ENCODE measurements at places on chromosomes 2 and 18.

- DNase-seq, result no peak
These were observed 41.8 kb upstream of the SP9 start for GRCh38 chr2:174292908-174293307.

DNA sequence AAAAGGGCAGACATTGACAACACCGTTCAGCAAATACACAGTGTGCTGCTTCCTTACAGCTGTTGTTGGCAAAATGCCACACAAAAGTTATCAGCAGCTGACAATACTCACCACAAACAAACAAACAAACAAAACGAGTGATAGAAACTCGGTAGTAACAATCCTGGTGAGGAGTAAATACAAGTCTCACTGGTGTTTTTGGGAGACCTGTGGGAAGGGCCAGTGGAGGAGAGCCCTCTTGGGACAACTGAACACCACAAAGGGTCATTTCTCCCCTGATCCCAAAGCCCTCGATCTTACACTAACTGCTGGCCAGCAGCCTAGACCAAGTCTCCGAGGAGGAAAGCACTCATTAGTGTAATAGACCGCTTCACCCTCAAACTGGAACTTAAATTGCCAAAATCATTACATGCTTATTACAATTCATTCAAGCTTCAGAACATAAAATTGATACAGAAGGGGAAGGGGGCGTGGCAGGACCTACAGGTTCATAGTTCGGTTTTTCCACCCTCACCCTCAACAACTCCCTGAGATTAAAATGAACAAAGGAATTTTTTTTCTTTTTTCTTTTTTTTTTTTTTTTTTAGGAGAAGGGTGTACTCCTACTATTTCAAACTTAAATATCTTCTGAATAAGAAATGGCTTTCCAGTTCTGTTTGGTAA lies 5.0 kb downstream of the AP1S3 start:
- no peak for DNase-seq

- no peak for DNase-seq
These were observed 836.7 kb downstream of the CBLN2 start for GRCh38 chr18:71707400-71707799.

DNA sequence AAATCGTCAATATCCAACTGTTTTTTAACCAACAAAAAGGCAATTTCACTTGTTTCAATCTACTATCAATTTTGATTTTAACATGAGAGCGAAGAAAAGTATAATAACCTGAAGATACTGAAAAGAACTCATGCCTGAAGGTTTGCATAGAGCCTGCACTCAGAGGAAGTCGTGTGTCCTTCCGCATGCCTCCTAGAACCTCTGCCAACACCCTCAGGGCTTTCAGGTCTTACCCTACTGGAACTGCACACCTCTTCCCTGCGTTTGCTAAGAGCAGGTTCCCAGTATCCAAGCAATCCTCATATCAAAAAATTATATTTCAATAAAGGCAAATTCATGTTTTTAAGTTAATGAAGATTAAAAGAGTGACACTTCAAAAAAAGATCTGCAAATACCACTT lies 74.7 kb downstream of the PIAS2 start:
- no peak for DNase-seq

DNA sequence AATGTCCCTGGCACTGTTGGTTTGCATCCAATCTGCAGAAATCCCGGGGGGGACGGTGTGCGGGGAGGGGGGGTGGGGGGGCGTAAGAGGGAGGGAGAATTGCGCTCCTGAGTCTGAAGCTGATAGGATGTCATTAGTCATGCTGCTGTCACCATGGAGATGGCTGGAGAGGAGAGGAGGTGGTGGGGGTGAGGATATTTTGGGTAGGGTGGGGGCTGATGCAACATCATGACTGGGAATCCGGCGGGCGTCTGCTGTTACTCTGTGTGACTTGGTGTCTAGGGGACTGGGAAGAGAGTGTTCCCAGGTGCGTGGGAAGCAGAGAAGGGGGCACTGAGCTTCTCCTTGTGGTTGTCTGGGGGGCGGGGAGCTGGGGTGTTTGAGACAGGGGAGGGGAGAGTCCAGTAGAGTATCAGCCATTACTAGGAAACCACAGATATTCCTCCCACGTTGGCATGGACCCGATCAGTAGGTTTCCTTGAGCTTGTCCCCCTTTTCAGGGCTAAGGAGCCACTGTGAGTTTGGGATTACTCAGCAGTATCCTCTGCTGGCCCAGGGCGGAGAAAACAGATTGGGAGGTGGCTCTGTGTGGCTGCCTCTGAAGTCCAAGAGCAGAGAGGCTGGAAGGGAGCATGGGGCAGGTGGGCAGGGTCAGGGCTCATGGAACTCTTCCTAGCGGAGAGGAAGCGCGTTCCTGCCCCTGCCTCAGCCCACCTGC lies 18.9 kb downstream of the TET3 start:
- no peak for DNase-seq

GRCh38 chr2:152167065-152167464 lies 8.5 kb downstream of the STAM2 start:
- DNase-seq, result no peak

GRCh38 chr2:71512386-71512785 lies 59.0 kb downstream of the DYSF start:
- DNase-seq, result no peak

- DNase-seq, result no peak
These were observed 67.8 kb downstream of the SLC4A3 start for GRCh38 chr2:219695145-219695709.

GRCh38 chr2:51918113-51918512 lies 886.2 kb upstream of the NRXN1 start:
- DNase-seq, result no peak

DNA sequence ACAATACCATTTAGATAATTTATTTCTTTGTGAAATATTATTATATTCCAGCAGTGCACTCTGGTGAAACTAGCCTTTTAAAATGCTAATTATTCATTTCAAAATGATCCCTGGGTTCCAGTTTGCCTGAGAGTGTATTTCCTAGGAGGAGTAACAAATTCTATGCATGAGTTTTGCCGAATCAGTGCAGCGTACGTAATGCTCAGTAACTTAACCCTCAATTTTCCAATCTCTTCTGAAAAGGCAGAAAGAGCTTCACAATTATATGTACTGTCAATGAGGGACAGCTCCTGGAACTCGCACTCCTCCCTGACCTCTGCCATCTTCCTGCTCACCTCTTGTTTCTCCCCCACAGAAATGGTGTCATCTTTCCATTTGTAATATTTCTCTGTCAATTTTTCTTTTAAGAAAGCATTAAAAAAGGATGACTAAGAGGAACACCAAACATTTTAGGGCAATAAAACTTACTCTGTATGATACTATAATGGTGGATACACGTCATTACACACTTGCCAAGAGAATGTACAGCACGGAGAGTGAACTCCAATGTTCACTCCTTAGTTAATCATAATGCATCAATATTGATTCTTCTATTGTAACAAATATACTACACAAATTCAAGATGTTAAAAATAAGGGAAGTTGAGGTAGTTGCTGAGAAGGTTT lies 25.7 kb upstream of the XIRP2 start:
- no peak for DNase-seq

- DNase-seq, result no peak
These were observed 1.3 kb downstream of the TWIST2 start for GRCh38 chr2:238848976-238849853.

DNA sequence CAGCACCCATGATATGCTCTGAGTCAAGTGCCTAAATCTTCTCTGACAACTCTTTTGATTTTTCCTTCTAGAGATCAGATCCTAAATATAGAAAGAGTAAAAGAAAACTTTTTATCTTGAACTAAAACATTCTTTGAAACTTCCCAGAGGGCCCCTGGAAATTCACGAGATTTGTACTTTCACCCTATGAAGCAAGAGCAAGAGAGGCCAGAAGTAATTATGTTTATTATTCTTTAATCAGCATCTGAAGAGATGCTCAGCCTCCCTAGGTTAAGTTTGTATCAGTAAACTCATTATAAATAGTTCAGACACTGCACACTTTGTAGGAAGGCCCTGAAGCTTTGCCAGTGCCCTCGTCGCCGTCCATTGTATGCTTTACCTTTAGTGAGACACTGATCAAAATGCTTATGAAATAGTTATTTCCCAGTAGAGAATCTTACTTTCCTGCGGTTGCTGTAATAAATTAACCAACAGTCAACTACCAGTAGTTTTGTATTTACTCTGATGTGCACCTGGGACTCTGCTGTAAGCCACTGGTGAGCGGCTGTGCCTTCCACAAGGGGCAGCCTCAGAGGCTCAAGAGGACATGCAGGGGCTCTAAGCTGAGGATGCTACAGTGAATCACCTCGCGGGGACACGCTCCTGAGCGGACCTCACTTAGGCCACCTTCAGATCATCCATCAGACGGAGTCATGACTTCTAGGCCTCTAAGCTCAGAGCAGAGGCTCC lies 71.9 kb downstream of the BIN1 start:
- no peak for DNase-seq

- DNase-seq, result no peak
These were observed 800 bp downstream of the VIL1 start for GRCh38 chr2:218419630-218420216.

GRCh38 chr2:190180313-190181122 lies 118.0 kb upstream of the MSTN start:
- DNase-seq, result peak; percentile 15

GRCh38 chr2:237498341-237498740 lies 11.3 kb downstream of the MLPH start:
- DNase-seq, result no peak

DNA sequence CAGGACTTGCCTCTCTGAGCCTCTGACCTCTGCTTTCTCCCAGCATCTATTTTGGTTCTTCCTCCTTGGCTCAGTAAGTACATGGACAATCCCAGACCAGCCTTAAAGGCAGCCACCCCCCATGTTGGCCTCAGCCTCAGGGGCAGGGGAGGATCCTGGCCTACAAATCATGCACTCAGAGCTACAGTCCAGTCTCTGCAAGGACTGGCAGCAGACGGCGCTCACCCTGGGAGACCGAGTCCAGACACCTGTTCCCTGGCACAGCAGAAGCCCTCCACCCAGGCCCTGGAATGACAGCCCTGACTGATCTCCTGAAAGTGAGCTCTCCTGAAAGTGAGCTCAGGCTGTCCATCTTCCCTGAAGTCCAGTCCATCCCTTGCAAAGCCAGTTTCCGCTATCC lies 25.7 kb upstream of the PTPN4 start:
- no peak for DNase-seq

DNA sequence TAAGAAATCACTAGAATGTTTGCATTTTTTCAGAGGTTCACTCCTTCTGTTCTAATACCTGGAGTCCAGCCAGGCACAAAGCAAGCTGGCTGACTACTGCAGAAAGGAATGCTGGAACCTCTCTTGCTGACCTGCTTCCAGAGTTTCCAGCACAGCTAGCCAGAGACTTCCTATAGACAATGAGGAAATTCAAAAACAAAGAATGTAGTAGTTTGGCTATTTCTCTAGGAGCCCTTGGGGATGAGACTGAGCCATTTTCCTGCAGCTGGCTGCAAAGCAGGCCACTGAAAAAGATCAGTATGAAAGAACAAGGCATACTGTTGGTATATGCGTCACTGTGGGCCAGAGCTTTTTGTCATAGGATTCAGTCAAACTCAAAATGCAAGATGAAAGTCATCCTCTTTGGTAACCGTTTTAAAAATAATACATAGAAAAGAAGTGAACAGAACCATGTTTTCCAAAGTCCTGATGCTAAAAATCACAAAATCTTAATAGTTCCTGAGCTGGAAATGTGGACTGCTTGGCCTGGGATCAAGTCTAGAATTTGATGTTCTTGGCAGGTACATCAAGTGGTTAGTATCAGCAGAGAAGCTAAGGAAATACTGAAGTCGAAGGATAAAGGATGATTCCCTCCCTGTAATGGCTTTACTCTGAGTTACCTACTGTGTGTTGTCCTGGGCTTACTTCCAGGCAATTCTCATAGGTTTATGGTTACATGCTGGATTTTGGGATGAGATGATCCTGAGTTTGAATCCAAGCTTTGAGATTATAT lies 9.0 kb upstream of the DSEL start:
- DNase-seq, result no peak

GRCh38 chr2:33209976-33210375 lies 263.2 kb downstream of the LTBP1 start:
- no peak for DNase-seq

DNA sequence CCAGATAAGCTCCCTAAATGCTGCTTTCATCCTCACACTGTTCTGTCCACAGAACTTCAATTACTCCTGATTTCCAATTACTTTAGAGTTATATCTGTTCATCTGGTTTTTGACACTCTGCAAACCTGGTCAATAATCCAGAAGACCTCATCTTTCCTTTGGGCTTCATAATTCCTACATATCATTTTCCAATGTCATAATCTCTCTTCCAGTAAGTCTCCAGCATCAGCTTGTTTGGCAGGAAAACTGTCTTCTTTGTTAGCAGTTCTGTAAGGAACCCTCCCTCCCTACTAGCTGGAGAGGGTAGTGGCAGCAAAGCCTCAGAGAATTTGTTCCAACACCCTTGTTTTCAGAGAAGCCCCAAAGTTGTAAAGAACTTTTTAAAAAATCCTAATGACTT lies 11.9 kb upstream of the SLC14A1 start:
- DNase-seq, result no peak

GRCh38 chr2:68263632-68264031 lies 11.3 kb upstream of the PPP3R1 start:
- no peak for DNase-seq

GRCh38 chr2:216372761-216373291 lies 543 bp upstream of the MARCHF4 start:
- DNase-seq, result no peak

DNA sequence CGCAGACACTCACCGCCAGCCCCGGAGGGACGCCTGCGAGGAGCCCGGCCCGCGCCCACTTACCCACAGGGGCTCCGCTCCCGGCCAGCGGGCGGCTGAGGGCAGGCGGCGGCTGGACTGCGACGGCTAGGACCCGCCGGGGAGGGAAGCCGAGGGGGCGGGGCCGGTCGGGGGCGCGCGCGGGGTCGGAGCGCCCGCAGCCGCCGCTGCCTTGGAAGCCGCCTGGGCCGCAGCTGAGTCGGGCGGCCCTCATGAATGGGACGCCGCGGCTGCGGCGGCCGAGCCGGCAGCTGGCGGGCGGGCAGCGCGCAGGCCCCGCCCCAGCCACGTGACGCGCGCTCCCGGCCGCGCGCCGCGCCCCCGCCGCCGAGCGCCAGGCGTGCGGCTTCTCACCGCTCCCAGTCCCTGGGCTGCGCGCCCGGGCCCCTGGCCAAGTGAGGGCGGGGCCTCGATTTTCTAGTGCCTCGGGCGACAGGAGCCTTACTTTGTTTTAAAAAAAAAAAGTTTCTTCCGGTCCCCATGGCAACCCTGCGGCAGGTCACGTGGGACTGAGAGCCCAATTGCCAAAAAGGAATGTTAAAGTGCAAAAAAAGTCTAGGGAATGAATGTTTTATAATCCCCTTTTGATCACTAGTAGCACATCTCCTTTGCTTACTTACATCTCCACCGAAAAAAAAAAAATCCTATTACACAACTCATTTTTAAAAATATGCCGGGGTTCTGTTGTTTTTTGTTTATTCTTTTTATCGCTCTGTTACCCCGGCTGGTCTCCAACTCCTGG lies at the start of gene LPIN2:
TSS of gene LPIN2 (minus strand) at position 121 of the 781 bp plus-strand sequence. CDS start 52,304 bp downstream, outside the sequence.
- peak; percentile 98 for DNase-seq

DNA sequence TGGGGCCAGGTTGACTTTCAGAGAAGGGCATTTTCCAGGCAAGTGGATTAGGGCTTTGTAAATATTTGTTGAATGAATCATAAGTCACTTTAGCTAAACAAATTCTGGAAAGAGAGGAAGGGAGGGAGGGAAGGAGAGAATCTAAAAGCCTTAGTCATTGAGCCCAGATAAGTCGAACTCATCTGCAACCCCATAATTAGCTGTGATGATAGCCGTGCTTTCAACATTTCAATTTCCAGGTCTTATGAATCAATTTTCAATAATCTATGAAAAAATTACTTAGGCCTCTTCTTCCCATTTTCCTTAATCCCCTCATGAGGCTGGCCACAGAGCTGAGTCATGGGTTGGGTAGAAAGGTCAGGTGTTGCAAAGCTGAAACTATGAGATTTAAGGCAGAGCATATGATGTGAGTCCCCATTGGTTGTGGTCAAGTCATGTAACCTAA lies 111.9 kb upstream of the MAPRE2 start:
- no peak for DNase-seq

- no peak for DNase-seq
These were observed 72.2 kb downstream of the CRIM1 start for GRCh38 chr2:36427790-36428243.
